ENCODE measurements at places on chromosomes 1 and 21.

DNA sequence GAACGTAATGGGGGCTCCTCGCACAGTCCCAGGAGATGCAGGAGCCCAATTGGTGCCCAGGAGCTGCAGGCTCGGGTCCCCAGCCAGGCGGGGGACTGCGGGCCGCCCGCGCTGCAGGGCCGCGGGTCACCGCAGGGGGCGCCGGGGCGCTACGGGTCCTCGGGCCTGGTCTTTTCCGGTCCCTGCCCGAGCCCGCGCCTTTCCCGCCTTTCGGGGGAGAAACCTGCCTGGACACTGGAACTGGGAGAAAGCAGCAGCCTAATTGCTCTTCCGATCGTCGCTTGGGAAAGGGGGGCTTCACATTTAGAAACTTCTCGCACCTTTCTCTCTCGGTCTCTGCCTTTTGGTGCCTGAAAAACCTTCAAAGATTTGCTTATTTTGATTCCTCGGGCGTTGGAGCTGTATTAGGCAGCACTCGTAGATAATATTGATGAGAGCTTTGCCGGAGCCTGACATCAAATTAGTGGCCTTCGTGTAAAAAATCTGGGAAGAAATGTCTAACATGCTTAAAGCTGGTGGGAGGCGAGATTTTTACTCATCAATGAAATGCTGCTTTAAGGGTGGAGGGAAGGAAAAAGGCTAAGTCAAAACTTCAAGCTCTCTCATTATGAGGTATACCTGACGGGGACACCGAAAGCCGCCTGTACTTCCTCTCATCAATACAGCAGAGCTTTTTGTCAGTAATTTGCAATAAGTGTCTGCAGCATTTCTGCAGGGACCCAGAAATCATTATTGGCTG lies 12.6 kb upstream of the BARHL2 start:
- no peak for DNase-seq

DNA sequence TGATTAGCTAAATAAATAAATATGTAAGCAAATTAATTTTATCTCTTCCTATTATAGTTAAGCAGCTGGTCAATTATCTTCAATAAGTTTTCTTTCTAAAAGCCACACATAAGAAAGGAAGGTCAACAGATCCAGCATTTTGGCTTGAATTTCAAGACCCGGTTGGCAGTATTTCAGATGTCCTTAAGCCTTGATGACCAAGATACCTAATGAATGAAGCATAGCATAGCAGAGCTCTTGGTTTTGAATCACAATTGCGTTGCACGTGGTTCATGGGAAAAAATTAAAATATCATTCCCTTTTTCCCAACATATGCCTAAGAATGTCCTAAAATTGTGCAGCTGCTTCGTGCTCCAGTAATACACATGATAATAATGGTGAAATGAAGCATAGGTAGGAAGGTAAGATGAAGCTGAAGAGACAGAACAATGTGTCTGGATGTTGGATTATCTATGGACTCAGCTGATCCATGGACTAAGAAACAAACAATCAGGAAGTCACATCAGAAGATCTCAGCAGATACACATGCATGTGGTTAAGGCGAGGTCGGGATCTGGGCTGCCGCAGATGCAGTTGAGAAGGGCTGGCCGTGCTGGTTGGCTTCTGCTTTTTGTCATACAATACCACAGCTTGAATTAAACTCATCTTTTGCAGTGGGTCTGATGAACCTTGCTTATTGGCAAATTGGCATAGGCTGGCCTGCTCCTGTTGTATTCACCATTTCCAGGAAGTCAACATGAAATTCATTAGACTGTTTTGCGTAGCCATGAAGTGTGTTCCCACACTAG lies 284.9 kb upstream of the RUNX1 start:
- DNase-seq, result peak; percentile 41

DNA sequence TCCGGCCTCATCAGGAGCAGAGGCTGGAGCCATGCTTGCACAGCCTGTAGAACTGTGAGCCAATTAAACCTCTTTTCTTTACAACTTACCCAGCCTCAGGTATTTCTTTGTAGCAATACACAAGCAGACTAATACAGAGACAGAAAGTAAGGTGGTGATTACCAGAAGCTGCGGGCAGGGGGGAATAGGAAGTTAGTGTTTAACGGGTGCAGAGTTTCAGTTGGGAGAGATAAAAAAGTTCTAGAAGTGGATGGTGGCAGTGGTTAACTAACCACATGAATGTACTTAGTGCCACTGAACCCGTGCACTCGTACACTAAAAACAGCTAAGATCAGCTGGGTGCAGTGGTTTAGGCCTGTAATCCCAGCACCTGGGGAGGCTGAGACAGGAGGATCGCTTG lies 80.4 kb upstream of the TARDBP start:
- no peak for DNase-seq

DNA sequence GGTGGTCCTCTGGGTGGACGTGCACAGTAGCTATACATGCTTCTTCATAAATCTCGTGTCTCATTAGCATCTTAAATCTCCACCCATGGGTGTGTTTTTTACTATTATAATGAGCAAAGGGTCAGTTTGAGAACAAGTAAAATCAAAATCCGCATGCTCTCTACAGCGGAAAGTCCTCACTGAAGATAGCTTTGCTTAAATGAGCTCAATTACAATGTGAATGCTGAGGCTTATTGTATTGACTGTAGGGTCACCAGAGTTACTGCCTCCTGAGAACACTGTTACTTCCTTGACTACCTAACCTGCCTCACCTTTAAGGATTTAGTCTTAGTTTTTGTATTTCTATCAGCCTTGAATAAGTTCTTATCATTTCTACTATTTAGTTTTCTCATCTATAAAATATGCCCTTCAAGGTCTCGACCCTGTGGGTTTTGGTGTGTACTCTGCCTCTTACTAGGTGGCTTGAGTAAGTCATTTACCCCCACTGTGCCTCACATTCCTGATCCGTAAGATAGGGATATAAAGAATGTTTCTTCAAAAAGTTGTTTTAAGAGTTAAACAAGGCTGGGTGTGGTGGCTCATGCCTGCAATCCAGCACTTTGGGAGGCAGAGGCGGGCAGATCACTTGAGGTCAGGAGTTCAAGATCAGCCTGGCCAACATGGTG lies 7.9 kb downstream of the SLAMF7 start:
- DNase-seq, result peak; percentile 25

- DNase-seq, result no peak
Observed at GRCh38 chr1:248783367-248783766, 27.8 kb upstream of the LYPD8 start.

- peak; percentile 26 for DNase-seq
Observed at GRCh38 chr1:15276691-15277446, 29.8 kb downstream of the FHAD1 start.

GRCh38 chr1:59885160-59885832 lies 41.3 kb downstream of the CYP2J2 start:
- no peak for DNase-seq

GRCh38 chr1:59156526-59157199 lies 140.2 kb upstream of the FGGY start:
- no peak for DNase-seq

- DNase-seq, result no peak
Observed at GRCh38 chr1:115099693-115100050, 10.4 kb upstream of the TSPAN2 start.

GRCh38 chr1:100710906-100711682 lies 8.4 kb upstream of the VCAM1 start:
- DNase-seq, result no peak

- no peak for DNase-seq
Observed at GRCh38 chr1:36771660-36772284, 262.5 kb downstream of the GRIK3 start.

GRCh38 chr1:91613595-91613994 lies 112.9 kb downstream of the CDC7 start:
- no peak for DNase-seq

- no peak for DNase-seq
Observed at GRCh38 chr1:6960291-6960811, 175.1 kb downstream of the CAMTA1 start.

- no peak for DNase-seq
Observed at GRCh38 chr1:52597912-52598311, 4.3 kb upstream of the GPX7 start.

- DNase-seq, result no peak
Observed at GRCh38 chr1:41440321-41441085, 44.0 kb downstream of the EDN2 start.

- DNase-seq, result no peak
Observed at GRCh38 chr1:209428241-209428921, 155.1 kb upstream of the CAMK1G start.

GRCh38 chr1:231385416-231385748 lies 36.7 kb downstream of the EGLN1 start:
- no peak for DNase-seq

- DNase-seq, result no peak
Observed at GRCh38 chr1:230250666-230251065, 175.5 kb downstream of the PGBD5 start.

DNA sequence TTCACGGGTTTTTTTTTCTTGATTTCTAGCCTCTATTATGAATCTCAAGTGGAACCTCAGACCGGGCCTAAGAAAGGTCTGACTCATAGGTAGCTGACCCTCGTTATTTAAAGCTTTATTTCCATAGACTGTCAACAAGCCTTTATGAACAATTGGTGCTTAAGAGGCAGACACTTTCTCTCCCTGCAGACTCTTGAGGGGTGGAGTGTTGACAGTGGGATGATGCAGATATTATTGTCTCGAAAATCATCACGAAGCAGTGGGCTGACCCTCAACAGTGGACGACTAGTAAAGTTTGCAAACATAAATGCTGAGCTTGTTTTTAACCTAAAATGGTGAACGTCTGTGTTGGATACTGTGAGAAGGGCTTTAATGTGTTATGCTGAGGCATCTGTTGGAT lies 1.8 kb downstream of the SFT2D2 start:
- no peak for DNase-seq

DNA sequence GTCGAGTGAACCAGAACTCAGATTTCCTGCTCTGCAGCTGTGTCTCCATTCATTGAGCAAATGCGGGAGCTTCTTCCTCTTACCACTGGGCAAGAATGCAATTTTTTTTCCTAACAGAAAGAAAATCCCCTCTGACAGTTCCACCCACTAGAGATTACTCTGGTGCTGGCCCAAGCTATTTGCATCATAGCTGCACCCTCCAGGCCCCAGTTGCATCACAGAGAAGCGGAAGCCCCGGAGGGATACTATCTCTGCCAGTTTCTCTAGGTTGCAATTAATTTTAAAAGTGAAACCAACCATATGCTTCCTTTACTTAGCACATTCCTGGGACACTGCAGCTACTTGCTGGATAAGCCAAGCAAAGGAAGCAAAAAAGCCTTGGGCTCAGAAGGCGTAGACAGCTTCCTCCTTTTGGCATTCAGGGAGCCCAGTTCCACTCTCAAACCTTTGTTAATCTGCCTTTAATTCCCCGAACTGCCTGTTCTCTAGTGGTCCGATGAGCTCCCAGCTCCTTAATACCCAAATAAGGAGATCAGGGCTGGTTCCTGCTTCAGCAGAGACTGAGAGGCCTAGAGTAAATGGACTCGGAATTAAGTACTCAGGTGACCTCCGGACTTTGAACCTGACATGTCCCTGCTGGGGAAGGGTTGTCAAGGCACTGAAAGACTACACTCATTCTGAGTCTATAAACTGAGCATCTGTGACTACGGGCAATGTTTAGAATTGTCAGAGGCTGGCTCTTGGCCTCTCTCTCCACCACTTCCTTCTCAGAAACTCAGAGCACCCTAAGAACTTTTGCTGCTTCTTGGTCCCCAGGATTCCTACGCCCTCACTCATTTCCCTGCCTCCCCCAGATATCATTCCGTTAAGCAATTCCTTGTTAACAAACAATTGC lies 72.5 kb upstream of the TNFSF18 start:
- peak; percentile 95 for DNase-seq

DNA sequence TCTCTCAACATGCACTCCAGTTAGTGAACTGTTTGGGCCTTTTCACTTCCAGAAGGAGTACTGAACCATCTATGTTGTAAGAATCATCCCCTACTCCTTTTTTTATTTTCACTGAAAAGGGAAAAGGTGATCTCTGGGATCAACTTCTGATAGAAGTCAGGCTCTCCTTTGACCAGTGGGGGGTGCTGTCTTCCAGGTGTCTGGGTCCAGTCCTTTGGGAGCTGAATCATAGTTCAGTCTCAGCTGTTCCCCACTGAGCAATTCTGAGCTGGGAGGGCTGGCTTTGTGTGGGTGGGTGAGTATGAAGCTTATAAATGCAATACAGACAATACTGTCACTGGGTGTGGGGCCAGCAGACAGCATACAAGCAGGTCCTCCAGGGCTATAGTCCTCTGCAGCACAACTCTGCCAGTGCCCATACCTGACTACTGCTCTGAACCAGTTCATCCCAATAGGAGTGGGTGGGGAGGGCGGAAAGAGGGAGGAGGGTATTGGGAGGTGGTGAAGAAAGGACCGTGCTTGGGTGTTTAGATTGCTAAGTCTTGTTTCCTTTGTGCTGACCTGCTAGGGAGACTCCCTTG lies 12.5 kb upstream of the SARS1 start:
- peak; percentile 83 for DNase-seq

- no peak for DNase-seq
Observed at GRCh38 chr1:67552336-67552759, 122.1 kb upstream of the SERBP1 start.

DNA sequence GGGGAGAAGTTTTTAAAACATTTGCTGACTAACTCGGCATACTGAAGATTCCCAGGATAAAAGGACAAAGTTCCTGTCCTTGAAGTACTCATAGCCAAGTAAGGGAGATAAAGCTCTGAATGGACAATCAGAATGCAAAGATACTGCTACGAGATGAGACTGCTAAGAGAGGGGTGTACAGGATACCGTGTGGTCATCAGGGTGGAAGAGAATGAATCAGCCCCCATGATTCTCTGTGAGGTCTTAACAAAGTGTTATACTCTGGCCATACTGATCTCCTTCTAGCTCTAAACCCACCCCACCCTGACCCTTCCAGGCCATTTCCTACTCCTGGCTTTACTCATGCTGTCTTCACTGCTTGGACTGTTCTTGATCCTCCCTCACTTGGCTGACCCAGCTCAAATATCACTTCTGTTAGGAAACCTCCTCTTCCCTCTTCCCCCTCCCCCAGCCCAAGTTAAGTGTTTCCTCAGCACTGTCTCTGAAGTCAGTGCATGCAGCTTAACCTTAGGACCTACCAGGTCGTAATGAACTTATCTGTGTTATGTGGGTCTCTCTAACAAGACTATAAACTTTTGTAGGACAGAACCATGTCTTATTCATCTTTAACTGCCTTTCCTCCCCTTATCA lies 15.8 kb upstream of the MAGOH start:
- no peak for DNase-seq

GRCh38 chr1:205650241-205650640 lies 18.4 kb upstream of the ELK4 start:
- no peak for DNase-seq

DNA sequence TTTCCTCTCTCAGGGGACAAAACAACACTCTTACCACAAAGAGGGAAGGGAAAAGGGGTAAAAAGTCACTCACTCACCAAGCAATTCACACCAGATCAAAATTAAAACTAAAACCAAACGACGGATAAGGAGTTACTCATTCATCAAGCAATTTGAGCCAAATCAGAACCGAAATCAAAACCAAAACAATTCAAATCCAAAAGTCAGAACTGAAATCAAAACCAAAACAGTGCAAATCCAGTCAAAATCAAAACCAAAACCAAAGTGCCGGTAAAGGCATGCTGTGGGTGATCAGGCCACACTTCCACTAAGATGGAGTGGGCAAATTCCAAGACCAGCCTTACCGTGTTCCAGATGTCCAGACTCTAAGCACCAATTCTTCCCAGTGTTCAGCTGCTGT lies 717.9 kb downstream of the AMY1C start:
- DNase-seq, result no peak
